ENCODE measurements at places on chromosomes 5 and 9. TPM values are rescaled to one million over a fixed set of nuclear protein-coding genes. Genes with fewer than 3 reads are reported as not detected.
A peak's percentile ranks its signal among the peaks of the same experiment; 100 is the strongest.

TLX3 gene
- total RNA-seq = not detected

TEX48 gene
- total RNA-seq = not detected

DNAH5 gene
- total RNA-seq = 9.5 TPM

ISL1 gene
- total RNA-seq = not detected

SCGB3A2 gene
- not detected for total RNA-seq

DNA sequence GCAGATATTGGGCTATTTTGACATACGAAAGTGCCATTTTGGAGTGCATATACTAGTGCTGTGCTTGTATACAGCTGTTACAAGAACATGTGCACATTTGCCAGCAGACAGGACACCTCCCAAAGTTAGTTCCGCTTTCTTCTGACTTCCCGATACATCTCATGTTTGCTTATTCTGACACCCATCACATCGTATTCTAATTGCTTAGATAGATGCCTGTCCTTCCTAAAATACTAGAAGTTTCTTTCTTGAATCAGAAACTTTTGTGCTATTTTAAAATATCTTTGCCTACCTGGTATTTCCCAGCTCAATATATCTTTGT, 177.8 kb downstream of the TTLL11 start:
- DNase-seq = no peak

- DNase-seq = no peak
These were observed 39.4 kb downstream of the PRRX2 start for GRCh38 chr9:129704807-129705206.

DNA sequence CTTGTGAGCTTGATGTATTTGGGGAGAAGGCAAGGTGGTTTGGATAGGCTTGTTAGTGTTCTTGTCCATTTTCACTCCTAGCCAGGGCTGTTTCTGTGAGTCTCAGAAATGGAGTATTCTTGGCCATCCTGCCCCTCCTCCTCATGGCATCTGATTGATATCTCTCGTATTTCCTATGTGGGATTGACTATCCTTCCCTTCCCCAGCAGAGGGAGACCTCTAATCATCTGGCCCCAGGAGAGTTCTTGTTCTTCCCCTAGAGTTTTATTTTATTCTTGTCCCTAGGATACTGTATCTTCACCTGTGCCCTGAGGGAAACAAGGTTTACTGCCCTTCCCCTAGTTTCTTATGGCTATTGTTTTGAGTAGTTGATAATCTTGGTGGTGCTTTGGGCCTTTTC, 114.4 kb downstream of the VPS13A start:
- peak; percentile 2 for DNase-seq

GRCh38 chr9:86600291-86600690, 246.1 kb upstream of the TUT7 start:
- DNase-seq = peak; percentile 58

GRCh38 chr5:126615286-126615685, 14.5 kb downstream of the PHAX start:
- no peak for DNase-seq

- DNase-seq = no peak
These were observed 123.5 kb downstream of the SLC24A2 start for GRCh38 chr9:19665146-19665863.

GRCh38 chr9:124773473-124774128, 2.5 kb upstream of the NR6A1 start:
- no peak for DNase-seq

- DNase-seq = no peak
These were observed 117.5 kb downstream of the PCSK5 start for GRCh38 chr9:76007935-76008334.

- DNase-seq = no peak
These were observed 22.1 kb downstream of the SH3RF2 start for GRCh38 chr5:145958436-145958835.

GRCh38 chr5:179331591-179332375, 13.5 kb downstream of the ADAMTS2 start:
- no peak for DNase-seq

All from PC-9 (cell line).